ENCODE measurements at places on chromosomes 16 and 17.

DNA sequence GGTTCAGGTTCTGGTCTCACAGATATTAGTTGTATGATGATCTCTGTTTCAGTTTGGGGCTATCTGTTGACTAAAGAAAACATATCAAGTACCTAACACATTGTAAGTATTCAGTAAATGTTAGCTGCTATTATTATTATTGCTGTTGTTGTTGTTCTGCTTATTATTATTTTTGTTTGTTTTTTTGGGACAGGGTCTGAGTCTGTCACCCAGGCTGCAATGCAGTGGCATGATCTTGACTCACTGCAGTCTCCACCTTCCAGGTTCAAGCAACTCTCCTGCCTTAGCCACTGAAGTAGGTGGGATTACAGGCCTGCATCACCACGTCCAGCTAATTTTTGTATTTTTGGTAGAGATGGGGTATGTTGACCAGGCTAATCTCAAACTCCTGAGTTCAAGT, 44.5 kb downstream of the ARHGAP17 start:
- no peak for DNase-seq

DNA sequence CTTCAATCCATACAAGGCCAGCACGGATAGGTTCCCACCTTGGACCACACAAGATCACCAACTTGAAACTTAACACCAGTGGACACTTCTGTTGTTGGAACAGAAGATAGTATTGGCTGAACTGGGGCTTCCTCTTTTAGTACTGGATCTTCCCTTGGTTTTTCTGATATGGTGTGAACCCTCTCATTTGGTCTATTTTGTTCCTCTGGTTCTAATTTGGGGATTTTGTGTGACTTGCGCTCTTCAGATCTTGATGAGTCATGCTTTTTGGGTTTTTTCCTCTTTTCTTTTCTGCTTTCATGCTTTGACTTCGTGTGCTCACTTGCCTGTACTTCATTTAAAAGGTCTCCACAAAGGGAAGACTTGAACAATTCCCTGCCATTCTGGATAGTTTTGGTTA, 39.0 kb downstream of the SOST start:
- DNase-seq: no peak

DNA sequence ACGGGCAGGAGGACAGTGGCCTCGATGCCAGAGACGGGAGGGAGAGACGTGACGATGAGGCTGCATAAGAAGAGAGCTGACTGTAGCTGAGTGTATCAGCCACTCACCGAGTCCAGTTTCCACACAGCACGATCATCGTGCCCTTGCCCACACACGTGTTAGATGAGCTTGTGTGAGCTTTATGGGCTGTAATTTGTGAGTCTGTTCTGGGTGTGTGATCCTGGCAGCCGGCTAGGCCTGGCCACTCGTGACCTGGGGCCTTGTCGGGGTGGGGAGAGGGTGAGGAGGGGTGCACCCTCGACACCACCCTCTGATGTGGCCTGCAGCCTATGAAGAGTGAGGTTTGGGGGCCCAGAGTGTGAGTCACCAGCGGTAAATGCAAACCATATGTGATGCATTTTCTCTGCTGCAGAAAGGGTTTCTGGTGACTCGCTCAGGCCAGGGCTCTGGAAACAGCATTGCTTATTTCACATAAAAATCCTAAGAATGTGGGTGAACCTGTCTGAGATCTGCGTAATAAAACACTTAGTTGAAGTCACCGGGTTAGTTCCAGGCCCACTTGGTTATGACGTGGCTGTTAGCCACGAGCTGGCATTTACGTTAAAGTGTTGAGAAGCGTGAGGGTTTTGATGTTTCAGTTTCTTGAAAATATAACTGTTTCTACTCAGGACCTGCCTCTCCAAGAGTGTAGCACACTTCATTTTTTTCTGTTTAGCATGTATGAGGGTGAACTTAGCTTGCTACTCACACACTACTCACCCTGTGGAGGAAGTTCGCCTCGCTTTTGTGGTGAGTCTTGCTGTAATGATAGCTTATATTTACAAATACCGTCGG, 4.2 kb downstream of the METRNL start:
- no peak for DNase-seq

- DNase-seq: no peak
These were observed 76.7 kb downstream of the HLF start for GRCh38 chr17:55341432-55341831.

- DNase-seq: peak; percentile 36
These were observed 593 bp upstream of the WDR45B start for GRCh38 chr17:82648742-82649331.

DNA sequence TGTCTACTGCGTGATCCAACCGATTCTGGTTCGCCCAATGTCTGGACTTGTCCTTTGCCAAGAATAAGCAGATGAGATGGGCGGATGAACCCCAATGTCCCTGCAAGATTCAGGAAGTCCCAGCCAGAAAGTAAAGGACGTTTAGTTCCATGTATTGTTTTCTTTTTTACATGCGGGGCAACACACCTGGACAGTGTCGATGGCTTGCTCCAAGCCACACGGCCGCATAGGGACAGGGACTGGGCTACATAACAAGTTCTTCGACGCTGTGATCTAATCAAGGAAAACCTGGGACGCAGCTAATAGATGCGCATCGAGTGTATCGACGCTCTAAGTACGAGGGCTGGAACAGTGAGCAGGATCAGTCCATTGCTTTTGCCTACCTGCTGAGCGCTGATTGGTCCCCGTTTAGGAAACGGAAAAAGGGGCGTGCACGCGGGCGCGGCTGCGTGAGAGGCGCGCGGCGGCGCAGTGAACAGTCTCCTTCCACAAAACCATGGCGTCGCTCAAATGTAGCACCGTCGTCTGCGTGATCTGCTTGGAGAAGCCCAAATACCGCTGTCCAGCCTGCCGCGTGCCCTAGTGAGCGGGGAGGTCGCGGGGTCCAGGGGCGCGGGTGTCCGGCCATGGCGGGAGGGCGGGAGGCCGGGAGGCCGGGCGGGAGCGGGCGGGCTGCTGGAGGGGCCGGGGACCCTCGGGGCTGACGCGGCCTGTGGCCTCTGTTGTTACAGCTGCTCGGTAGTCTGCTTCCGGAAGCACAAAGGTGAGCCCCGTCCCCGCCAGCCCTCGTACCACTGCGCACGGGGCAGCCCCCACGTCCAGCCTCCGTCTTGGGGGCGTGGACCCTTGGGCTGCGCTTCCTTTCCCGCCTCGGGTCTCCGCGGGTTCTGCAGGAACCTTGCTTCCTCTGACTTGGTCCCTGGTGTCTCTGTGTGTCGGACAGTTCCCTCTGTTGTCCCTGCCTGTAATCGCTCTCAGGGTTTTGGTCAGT, at the start of gene ZNHIT3:
Gene ZNHIT3, plus strand, starts transcription at position 478 of the 991 bp plus-strand sequence. Its CDS starts 19 bp downstream, at position 497.
- DNase-seq: peak; percentile 95

- DNase-seq: no peak
These were observed 42.7 kb downstream of the GNA13 start for GRCh38 chr17:65013613-65014391.

GRCh38 chr16:67652578-67653127, 7.4 kb downstream of the ACD start:
- no peak for DNase-seq

GRCh38 chr16:81758376-81758775, 20.7 kb upstream of the PLCG2 start:
- no peak for DNase-seq

GRCh38 chr17:2051933-2052559, 2.9 kb upstream of the HIC1 start:
- no peak for DNase-seq

- no peak for DNase-seq
These were observed 43.6 kb upstream of the PEMT start for GRCh38 chr17:17635126-17635525.

GRCh38 chr17:31869797-31870568, 10.9 kb upstream of the COPRS start:
- no peak for DNase-seq

DNA sequence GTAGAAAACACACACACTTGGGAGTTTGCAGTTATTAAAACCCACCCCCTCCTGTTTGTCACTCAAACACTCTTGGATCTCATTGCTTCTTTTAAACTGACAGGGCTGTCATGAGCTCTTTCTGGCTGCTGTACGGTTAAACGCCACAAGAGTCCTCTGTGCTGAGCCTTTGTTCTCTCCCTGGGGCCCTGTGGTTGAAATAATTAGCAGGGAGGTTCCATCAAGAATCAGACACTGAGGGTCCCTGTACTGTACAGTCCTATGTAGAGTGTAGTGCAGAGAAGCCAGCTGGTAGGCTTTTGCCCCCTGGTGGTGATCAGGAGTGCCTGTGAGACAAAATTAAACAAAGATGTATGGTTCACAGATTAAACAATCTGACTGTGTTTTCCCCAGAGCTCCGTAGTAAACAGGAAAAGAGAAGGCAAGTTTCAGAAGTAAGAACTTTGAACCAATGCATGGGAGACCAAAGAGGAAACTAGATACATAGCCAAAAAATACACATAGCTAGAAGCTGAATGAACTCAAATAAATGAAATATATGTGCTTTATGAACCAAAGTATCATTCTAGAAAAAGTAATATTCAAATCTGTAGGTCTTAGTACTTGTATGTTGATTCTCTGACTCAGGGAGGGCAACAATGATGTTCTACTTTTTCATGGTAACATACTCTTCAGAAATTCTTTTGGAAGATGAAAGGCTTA, 1.4 kb upstream of the SSH2 start:
- no peak for DNase-seq

DNA sequence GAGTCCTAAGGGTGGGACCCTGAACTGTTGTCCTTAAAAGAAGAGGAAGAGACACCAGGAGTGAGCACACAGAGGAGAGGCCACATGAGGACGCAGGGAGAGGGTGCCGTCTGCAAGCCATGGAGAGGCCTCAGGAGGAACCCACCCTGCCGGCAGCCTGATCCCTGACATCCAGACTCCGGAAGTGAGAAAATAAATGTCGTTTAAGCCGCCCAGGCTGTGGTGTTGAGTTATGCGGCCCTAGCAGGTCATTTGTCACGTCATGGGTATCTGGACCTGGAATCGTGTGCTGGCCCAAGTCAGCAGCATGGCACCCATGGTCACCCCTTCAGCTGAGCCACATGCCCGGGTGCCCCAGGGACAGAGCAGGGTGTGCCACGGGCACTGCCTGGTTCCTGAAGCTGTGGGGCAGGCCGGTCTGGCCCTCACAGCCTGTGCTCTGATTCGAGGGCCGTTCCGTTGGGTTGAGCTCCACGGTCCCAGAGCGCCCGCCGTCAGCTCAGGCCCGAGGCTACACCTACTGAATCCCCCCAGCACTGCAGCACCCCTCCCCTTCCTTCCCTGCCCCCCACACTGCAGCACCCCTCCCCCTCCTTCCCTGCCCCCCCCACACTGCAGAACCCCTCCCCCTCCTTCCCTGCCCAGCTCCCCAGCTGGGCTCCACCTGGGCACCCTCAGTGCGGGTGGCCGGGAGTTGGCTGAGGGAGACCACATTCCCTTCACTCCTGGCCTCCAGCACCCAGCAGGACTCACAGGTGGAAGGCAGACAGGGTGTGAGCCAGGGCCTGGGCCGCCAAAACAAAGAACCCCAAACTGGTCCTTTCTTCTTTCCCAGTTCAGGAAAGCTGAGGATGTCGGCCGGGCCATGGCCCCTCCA, 2.7 kb upstream of the CCDC57 start:
- DNase-seq: peak; percentile 52

DNA sequence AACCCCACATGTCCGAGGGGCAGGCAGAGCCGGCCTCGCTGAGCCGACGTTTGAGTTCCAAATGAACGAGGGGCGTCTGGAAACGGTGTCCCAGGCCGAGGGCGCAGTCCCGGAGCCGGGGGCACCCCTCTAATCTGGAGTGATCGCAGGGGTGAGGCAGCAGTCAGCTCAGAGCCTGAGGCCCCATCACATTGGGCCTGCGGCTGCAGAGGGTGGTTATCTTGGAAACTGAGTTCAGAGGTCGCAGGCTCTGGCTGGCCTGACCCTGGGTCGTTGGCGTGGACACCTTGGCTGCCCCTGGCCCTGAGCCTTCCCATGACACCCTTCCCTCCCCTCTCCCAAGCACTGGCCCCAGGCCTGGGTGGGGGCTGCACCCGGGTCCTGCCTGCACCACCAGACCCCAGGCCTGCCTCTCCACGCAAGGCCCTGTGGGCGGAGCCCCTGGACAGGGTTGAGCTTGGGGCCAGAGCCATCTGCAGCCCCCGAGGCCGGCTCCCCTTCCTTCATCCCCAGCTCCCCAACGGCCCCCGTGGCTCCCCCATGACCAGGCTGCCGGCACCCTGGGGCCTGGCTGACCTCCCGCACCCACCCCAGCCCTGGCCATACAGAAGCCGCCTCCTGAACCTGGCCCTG, 45.6 kb downstream of the ZFPM1 start:
- no peak for DNase-seq

DNA sequence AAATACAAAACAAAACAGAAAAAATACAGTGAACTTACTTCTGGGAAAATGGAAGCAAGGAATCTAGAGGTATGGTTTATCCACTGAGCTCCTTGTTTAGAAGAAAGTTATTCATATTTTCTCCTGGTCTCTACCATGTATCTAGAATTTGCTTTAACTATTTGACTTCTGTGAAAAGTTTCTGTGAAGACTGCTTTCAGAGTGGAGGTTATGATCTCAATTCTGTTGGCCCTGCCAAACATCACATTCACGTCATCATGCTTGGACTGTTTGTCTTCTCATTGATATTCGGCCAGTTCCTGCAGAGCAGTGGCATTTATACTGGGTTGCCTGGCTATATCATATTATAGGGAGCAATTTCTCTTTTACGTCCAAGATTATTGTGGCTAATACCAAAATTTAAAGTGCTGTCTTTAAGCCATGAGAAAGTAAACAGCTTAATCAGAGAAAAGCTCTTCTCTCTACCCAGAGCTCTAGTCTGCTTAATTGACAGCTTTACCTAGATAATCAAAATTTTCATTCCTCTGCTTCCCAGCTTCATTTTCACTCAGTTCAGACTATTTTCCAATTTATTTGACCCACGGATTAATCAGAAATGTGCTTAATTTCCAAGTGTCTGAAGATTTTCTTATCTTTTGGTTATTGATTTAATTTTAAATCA, at the start of gene ABCA8:
Gene ABCA8, minus strand, starts transcription at position 212 of the 661 bp plus-strand sequence. CDS start 13,358 bp downstream, outside the sequence.
- no peak for DNase-seq

DNA sequence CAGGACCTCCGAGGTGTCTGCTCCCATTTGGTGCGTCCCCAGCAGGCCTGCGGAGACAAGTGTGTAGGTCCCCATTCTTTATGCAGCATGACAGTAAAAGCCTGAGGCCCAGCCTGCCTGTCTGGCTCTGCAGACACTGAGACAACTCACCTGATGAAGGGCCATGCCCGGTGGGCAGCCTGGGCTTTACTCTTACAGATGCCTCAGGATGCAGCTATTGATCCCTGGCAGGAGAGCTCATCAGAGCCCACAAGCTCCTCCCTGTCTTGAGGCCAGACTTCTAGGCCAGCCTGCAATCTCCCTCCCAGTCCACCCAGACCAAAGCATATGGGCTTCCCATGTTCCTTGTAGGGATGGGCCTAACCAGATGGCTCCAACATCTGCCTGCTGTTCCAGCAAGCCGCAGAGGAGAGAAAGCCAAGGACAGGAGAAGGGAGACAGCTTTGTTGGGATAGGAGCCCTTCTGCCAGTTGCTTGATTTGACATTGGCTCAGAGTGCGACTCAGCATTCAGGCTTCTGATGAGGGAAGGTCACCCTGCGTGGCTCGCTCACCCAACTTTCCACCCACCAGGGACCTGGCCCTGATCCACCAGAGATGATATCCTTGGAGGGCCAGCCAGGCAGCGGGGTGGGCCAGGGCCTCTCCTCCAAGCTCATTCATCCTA, 87.5 kb downstream of the SOCS1 start:
- no peak for DNase-seq

- no peak for DNase-seq
These were observed 79.4 kb downstream of the ABR start for GRCh38 chr17:1100382-1100781.

Measured in upper lobe of left lung (tissue), 6 donors.